ENCODE measurements at places on chromosomes 12 and 14. TPM values are rescaled to one million over a fixed set of nuclear protein-coding genes. Genes with fewer than 3 reads are reported as not detected.
A peak's percentile ranks its signal among the peaks of the same experiment; 100 is the strongest.

DNA sequence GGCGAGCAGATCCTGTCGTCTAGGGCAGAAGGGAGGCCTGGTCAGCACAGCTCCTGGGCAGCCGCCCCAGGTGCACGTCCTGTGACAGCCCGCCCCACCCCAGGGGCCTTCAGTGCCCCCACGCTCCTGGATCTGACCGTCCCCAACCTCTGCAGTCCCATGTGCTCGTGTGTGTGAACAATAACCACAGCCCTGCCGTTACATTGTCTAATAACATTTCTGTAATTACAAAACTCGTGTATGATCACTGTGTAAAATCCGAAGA is 39.8 kb downstream of the CHGA start:
- DNase-seq = no peak

The RNASE7 gene
- polyA plus RNA-seq = not detected

- no peak for DNase-seq
Observed at GRCh38 chr12:107586256-107586970, 99.2 kb upstream of the PWP1 start.

The PTHLH gene
- polyA plus RNA-seq = 29.1 TPM

DNA sequence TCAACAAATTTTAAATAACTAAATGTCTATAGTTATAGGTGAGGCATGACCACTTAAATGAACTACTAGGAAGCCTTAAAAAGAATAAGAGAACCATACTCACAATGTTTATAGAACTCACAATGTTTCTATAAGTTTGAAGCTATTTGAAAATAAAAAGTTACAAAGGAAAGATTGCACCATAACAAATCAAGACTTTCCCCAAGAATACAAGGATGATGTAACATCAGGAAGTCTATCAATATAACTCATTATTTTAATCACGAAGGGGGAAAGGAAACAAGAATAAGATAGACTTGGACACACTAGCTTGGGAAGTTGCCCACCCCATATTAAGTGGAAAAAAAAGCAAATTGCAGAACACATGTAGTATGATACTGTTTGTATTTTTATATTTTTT is 26.9 kb downstream of the TMEM233 start:
- no peak for DNase-seq

DNA sequence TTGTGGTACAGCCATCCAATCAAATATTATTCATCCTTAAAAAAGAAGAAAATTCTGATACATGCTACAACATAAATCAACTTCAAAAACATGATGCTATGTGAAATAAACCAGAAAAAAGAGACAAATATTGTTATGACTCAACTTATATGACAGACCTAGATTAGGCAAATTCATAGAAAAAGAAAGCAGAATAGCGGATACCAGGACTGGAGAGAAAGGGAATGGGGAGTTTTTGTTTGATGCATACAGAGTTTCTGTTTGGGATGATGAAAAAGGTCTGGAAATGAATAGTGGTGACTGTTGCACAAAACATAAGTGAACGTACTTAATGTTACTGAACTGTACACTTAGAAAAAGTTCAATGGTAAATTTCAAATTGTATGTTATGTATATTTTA is 82.3 kb downstream of the SPPL3 start:
- DNase-seq = no peak

- no peak for DNase-seq
Observed at GRCh38 chr12:31702047-31702446, 26.8 kb downstream of the AMN1 start.

GRCh38 chr14:103545915-103546651 is 16.4 kb downstream of the BAG5 start:
- DNase-seq = peak; percentile 31

GRCh38 chr12:103924761-103925641 is 5.2 kb upstream of the HSP90B1 start:
- DNase-seq = no peak

The AP4S1 gene
- 1.7 TPM for polyA plus RNA-seq

DNA sequence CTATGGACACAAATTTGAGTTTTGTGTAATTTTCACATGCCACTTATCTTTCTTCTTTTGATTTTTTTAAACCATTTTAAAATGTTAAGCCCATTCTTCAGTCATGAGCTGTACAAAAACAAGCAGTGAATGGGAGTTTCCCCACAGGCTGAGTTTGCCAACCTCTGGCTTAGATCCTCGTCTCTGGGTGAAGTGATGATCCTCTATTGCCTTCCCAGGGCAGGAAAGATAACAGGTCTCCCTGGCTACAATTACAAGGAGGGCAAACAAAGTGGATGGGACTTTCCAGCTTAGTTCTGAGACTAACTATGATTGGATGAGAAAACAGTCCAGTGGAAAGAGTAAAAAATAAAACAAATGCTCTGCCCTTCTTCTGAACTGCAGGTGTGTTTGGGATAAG is 203.7 kb downstream of the SPTSSA start:
- DNase-seq = no peak

DNA sequence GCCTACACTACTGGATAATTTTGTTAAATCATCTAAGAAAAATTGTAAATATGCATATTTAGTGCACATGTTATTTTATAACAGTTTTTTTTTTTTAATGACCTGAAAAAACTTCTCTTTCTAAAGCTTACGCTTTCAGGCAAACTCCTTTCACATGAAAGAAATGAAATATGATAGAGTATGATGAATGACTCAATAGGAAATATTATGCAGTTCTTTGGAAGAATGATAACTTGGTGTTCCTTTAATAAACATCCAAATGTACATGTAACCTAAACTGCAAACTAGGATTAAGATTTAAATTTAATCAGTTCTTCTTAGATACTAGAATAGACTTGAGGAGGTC is 136.6 kb downstream of the FGD4 start:
- no peak for DNase-seq

- DNase-seq = no peak
Observed at GRCh38 chr12:7344833-7345606, 41.1 kb downstream of the ACSM4 start.

DNA sequence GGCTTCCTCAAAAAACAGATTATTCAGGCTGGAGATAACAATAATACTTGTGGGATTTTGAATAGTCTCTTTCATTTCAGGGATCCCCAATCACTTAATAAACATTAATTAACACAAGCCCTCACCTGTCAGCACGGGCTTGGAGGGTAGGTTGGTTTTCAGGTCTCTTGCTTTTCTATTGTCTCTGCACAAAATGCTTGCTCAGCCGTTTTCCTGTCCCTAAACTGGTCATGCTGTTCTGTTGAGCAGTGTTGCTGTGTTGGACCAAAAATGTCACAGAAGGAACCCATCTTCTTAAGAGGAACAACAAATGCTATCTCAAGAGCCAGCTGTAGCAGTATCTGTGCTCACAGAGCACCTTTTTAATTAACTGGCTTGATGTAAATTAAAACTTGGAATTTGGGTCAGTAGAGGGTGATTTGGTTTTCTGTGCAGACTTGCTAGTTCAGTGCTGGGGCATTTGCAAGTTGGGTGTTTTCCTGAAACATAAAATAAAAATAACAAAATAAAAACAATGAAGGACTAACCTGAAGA is 231.8 kb upstream of the CRY1 start:
- DNase-seq = no peak

- DNase-seq = no peak
Observed at GRCh38 chr14:103499709-103500108, 22.9 kb downstream of the CKB start.

- DNase-seq = no peak
Observed at GRCh38 chr12:44571006-44571550, 305.0 kb downstream of the NELL2 start.

DNA sequence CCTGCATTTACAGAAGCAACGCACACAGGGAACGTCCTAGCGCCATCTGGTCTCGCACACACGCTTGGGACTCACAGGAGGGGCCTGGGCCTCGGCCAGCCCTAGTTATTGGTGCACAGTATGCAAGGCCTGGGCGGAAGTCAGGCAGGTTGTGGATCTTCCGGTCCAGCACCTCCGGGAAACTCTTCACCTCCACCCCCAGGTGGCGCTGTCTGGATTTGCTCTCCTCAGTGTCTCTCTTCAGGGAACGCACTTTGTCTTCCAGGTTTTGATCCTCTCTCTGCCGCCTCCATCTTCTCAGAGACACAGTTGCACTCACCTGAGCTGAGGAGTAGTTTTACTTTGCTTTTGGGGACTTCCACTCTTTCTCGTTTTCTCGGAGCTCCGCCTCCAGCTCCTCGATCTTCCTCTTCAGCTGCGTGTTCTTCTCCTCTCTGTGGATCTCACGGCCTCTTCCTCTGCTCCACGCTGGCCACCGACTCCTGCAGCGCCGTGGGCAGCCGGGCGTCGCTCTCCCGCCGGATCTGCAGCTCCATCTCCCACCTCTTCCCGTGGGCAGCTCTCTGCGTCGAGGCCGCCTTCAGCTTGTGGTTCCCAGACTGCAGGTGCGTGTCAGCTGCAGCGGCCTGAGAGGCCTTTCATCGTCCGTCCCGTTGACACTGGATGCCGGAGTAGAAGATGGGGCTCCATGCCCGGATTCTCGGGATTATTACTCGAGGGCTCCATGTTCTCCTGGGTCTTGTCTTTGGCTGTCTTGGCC is 933.8 kb downstream of the TMEM121 start:
- no peak for DNase-seq

DNA sequence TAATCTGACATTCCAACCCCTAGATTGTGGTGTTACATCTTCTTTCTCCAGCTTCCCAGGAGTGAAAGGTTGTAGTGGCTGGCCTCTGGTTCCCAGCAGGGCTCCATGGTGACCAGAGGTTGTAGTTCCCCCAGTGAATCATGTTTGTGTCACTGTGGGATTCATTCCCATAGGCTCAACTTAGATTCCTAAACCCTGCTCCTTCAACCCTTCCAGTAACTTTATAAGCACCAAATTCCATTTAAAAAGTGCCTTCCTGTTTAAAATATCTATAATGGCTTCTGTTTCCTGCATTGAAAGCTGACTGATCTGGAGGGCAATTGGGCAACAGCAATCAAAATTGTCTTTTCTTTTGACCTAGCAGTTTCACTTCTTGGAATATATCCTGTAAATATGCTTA is 40.5 kb upstream of the TBC1D15 start:
- DNase-seq = no peak

GRCh38 chr14:70902184-70902583 is 5.1 kb upstream of the PCNX1 start:
- no peak for DNase-seq

The ERH gene
- 228 TPM for polyA plus RNA-seq

GRCh38 chr14:38404616-38405015 is 148.7 kb upstream of the CLEC14A start:
- DNase-seq = no peak

- no peak for DNase-seq
Observed at GRCh38 chr14:100243020-100243419, 4.1 kb downstream of the YY1 start.

The KLRC3 gene
- not detected for polyA plus RNA-seq

- DNase-seq = no peak
Observed at GRCh38 chr14:86087377-86087776, 557.4 kb downstream of the FLRT2 start.

GRCh38 chr14:61691495-61691894 is 3.8 kb upstream of the HIF1A start:
- no peak for DNase-seq

The TAS2R20 gene
- 0.33 TPM for polyA plus RNA-seq

GRCh38 chr12:4068981-4069669 is 195.9 kb upstream of the PARP11 start:
- no peak for DNase-seq

DNA sequence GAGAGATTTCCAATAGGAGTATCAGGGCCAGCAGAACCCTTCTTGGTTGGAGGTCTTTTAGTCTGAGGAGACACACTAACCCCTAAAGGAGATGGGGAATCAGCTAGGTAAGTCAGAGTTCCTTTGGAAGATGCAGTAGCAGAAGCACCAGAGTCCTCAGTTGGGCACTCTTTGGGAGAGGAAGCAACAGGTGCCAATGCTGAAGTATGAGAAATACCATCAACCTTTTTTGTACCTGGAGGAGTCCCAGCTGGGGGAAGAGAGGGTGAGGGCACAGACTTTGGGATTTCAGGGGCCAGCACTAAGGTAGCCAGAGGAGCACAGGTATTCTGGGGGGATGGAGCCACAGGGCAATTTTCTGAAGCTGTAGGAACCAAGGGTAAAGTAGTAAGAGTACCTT is 6.0 kb downstream of the NACA start:
- no peak for DNase-seq

GRCh38 chr14:60722357-60723115 is 1.6 kb downstream of the SIX4 start:
- DNase-seq = peak; percentile 58

DNA sequence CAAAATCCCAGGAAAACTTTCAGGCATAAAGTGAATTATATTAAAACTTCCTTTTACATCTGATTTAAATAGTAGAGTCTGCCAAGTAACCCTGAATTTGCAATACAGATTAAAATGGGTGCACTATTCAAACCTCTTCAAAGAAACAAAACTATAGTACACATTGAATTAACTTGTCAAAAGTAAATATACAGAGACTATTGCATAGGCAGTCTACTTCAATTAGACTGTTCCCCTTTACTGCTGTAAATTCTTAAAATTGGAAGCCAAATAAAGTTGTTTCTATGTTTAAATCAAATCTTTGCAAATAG is 7.1 kb downstream of the KRAS start:
- no peak for DNase-seq

The ADSS1 gene
- 11.8 TPM for polyA plus RNA-seq

The KIF21A gene
- 7.2 TPM for polyA plus RNA-seq

The DPF3 gene
- 2.8 TPM for polyA plus RNA-seq

GRCh38 chr12:55676707-55677106 is 31.0 kb downstream of the ITGA7 start:
- no peak for DNase-seq

The FLRT2 gene
- polyA plus RNA-seq = 14.1 TPM

DNA sequence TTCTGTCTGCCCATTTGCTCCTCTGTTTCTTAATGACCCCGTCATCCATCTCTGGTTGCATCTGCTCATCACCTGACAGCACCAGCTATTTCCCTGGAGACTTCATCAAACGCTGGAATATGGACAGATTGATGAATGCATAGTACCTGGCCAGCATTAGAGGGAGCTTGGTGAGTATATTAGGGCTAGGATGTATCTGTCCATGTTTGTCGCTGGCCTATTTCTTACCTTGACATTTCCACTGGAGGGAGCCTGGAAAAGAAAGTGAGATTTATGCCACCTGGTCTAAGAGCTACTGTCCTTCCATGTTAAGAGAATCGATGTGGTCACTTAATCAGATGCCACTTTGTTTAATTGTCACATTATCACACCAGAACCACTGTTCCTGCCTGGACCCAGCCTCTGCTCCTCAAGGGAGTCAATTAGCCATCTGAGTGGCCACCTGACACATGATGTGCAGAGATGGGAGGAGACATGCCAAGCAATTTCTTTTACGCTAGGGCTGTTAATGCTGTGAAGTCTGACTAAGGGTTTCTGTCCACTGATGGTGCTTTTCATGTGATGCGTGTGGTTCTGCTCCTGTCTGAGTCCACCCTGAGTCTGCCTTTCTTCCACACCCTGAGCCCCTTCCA is 75.3 kb upstream of the SFSWAP start:
- no peak for DNase-seq

- no peak for DNase-seq
Observed at GRCh38 chr14:75968456-75968855, 13.3 kb downstream of the TGFB3 start.

- DNase-seq = no peak
Observed at GRCh38 chr12:57368349-57369095, 62.3 kb downstream of the R3HDM2 start.
